ENCODE measurements at places on chromosomes 3 and 15.
A peak's percentile ranks its signal among the peaks of the same experiment; 100 is the strongest.

- peak; percentile 86 for DNase-seq
These were observed 3.4 kb upstream of the COL7A1 start for GRCh38 chr3:48598323-48599076.

DNA sequence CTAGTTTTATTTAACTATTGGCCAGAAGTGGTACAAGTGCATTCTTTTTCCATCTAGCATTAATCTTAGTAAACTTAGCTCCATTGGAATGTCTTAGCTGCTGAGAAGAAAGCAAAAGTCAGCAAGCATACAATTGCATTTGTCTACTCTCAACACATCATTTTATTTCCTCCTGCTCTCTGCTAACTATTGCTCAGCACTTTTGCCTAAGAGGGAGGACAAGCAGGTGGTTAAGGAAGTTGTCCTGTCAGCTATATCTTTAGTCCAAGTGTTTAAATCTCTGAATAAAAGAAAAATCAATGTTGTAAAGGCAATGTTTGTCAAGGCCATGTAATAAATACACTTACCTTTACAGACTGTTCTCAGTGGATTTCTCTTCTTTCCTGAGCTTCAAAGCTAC, 51.0 kb downstream of the FHIT start:
- no peak for DNase-seq

GRCh38 chr3:47888986-47889757, 86.2 kb downstream of the DHX30 start:
- DNase-seq, result no peak

GRCh38 chr3:113040231-113040630, 49.4 kb downstream of the GTPBP8 start:
- DNase-seq, result no peak

- DNase-seq, result peak; percentile 34
These were observed 44.0 kb downstream of the PSMD6 start for GRCh38 chr3:63979093-63979885.

DNA sequence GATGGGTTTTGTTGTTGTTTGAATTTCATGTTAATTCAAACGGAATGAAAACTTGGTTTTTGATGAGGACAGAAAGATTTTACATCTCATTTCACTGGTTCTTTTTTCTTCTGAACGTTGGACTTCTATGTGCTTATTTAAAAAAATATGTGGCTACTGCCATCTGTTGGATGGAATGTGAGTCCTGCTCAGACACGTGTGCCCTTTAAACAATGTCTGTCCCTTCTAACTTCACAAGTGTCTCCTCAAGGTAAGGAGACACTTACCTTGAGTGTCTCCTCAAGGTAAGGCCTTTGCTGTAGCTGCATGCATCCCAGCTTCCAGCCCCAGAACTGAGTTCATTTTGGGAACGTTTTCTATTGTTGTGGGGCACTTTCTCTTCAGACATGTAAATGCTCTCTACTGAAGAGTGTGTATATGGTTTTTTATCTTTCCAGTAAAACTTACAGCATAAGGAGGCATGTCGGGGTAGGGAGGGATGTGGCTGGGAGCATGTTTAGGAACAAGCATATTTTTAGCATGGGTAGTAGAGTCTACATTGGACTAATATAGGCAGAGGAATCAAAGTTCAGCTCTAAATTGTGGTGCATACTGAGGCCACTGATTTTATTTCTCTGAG, 63.1 kb upstream of the UBE3A start:
- peak; percentile 44 for DNase-seq

- DNase-seq, result no peak
These were observed 85.3 kb upstream of the MYZAP start for GRCh38 chr15:57506422-57506821.

GRCh38 chr15:32730677-32731654, 13.2 kb downstream of the GREM1 start:
- DNase-seq, result peak; percentile 74

DNA sequence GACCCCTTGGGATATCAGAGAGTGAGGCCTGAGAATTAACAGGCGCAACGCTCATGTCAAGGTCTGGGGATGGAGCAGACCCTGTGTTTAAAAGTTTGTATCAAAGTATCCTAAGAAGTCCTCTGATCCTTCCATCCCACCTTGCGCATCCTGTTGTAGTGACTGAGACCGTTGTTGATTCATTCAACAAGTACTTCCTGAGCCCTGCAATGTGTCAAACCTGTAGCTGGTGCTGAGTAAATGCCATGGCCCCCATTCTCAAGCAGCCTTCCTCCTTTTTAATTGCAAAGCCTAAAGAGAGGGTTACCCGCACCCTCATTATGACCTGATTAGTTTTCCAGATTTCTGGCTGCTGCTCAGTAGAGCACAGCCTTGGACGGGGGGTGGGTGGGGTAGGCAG, 46.4 kb downstream of the RPLP1 start:
- no peak for DNase-seq

GRCh38 chr3:177835917-177836316, 638.6 kb upstream of the TBL1XR1 start:
- DNase-seq, result peak; percentile 97
